Glutamatergic neuron (in vitro differentiated cells): ENCODE measurements at places on chromosomes 5 and 9. TPM values are rescaled to one million over a fixed set of nuclear protein-coding genes. Genes with fewer than 3 reads are reported as not detected.

- no peak overlapping the region for H3K27ac ChIP-seq
- H3K4me1 ChIP-seq, result no peaks in the 10 kb centered on the region
- no peaks in the 10 kb centered on the region for H3K36me3 ChIP-seq
- no peak overlapping the region for H3K4me3 ChIP-seq
- DNase-seq, result no peak
Observed at GRCh38 chr9:94157050-94157801, 73.0 kb downstream of the PTPDC1 start.

DNA sequence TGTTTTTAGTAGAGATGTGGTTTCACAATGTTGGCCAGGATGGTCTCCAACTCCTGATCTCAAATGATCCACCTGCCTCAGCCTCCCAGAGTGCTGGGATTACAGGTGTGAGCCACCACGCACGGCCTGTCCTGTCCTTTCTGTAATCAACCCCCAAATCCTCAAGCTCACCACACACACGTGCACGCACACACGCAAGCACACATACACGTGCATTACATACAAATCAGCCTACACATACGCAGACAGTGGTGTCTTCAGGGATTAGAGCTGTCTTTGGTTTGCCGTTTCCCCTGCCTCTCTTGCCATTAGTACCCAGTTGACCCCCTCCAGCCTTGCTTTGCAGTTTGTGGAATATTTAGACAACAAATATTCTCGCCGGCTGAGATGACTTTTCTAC is 6.5 kb downstream of the GLT6D1 start:
- H3K27me3 ChIP-seq, result peaks cover 4% of the 10 kb centered on the region
- no peak overlapping the region for H3K27ac ChIP-seq
- H3K4me3 ChIP-seq, result no peak overlapping the region
- no peaks in the 10 kb centered on the region for H3K4me1 ChIP-seq

- no peaks in the 10 kb centered on the region for H3K4me1 ChIP-seq
- H3K27me3 ChIP-seq, result no peaks in the 10 kb centered on the region
- H3K36me3 ChIP-seq, result no peaks in the 10 kb centered on the region
- no peak overlapping the region for H3K27ac ChIP-seq
- DNase-seq, result no peak
- no peak overlapping the region for H3K4me3 ChIP-seq
Observed at GRCh38 chr9:110731437-110732028, 62.9 kb downstream of the MUSK start.

DNA sequence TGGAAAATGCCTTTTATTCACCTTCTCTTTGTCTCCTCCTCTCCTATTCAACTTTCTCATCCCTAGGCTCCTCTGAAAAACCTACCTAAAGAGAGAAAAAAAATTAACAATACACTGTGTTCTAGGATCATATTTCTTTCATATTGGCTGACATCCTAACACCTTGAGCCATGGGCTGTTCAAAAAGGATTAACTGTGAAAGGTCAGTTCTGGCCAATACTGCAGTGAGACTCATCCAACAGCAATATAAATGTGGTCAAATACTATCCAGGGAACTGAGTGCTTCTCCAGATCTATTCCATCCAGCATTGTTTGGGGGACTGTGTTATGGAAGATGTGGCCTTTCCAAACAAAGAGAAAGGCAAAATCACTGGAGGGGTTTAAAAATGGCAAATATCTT is 131.1 kb upstream of the MOCS2 start:
- H3K36me3 ChIP-seq, result no peaks in the 10 kb centered on the region
- H3K4me1 ChIP-seq, result no peaks in the 10 kb centered on the region
- H3K4me3 ChIP-seq, result no peak overlapping the region
- DNase-seq, result no peak
- no peaks in the 10 kb centered on the region for H3K27me3 ChIP-seq
- no peak overlapping the region for H3K27ac ChIP-seq

Gene PDLIM7
- total RNA-seq, result 430 TPM

Gene FAM78A
- 14.9 TPM for total RNA-seq

Gene PCDHB11
- total RNA-seq, result 10.6 TPM
